ENCODE measurements at places on chromosomes 7 and 10.

DNA sequence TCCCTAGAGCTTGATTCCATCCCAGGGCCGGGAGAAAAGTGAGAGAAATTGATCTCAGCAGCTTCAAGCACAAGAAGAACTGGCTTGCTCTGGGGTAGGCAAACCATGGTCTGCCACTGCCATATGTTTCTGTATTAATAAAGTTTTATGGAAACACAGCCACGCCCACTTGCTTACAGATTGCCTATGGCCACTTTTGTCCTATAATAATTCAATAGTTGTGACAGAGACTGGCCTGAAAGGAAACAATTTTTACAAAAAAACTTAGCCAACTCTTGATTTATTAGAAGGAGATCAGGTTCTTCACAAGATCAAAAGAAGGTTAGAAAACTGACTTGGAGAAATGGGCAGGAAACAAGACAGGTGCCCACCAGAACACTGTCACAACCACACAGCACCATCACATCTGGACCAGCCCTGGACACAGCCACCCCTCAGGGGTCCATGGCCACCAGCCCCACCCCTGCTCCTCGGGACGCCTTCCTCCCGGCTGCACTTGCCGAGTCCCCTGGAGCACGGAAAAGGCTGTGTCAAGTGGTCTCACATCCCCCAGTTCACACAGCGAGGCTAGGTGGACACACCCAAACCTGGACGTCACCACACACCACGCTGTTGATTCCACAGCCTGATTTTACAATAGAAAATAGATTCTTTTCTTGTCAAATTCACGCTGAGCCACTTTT, 85.4 kb downstream of the PTPRN2 start:
- DNase-seq, result no peak

- no peak for DNase-seq
These were observed 89.6 kb downstream of the PPP1R17 start for GRCh38 chr7:31776616-31777015.

DNA sequence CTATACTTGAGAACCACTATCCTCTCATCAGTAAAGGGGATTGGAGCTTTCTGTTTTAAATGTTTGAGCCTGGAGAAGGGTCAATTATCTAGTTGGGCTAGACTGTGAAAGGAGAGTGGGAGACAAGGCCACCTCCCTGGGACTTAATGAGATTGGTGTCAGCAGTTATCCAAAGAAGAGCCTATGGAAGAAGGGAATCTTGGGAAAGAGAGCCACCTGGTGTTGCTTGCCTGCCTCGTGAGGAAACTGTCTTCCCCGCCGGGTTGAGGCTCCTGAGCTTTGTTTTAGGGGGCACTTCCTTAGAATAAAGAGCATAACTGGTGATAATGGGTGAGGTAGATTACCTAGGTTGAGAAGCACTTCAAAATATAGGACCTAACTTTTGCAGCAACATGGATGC, 32.0 kb upstream of the ABCB4 start:
- DNase-seq, result no peak

DNA sequence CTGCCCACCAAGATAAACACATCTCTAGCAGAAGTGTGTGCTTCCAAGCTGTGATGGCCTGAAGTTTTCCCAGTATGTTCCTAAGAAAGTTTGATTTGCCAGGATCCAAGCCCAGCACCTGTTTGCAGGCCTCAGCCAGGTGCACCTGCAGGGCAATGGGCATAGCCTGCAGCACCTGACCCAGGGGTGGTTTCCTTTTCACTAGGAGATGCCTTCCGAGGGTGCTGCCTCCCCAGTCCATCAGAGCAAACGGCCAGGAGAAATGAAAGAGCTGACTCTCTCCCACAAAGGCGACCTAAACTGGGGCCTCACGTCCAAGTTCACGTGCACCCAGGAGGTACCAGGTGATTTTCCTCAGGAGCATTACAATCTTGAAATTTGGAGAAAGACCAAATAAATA, 7.1 kb downstream of the UCMA start:
- DNase-seq, result no peak

DNA sequence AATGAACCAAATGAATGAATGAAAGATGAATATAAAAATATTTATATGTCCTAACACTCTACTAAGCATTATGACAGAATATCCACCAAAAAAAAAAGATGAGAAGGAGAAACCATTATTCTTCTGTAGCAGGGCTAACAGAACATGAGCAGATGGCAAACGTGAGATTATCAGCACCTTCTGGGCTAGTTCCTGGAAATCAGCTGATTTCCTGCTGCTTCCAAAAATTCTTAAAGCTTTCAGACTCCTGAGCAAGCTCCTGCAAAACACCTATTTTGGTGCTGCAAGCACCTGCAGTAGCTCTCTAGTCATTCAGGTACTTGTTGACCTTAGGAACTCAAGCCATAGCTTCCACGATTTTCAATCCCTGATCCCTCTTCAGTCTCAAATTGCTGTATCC, 51.8 kb downstream of the NPSR1 start:
- DNase-seq, result no peak
